NCI-H2107 (cell line): ENCODE measurements at places on chromosomes 2 and 18.

DNA sequence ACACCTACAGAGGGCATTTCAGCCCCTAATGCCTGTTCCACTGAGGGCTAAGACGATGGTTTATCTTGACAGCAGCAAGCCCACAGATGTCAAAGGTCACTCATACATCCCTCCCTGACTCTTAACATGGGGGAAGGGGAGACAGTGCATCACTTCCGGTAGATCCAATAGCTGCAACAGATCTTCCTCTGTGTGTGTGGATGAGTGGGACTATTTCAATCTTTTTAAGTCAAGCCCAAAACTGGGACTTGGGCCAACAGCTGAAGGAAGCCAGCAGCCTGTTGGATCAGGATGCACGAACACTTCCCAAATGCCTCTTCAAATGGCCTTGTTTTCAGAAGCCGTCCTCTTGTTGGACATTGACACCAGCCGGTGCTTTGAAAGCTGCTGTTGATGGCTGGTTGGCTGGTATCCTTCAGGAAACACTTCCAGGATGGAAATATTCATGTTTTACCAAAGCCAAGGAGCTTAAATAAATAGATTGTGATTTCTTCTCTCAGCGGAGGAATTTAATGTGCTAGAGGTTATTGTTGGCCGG lies 59.2 kb downstream of the IL1R2 start:
- DNase-seq: no peak

GRCh38 chr18:78072375-78072774 lies 822.7 kb downstream of the GALR1 start:
- no peak for DNase-seq

DNA sequence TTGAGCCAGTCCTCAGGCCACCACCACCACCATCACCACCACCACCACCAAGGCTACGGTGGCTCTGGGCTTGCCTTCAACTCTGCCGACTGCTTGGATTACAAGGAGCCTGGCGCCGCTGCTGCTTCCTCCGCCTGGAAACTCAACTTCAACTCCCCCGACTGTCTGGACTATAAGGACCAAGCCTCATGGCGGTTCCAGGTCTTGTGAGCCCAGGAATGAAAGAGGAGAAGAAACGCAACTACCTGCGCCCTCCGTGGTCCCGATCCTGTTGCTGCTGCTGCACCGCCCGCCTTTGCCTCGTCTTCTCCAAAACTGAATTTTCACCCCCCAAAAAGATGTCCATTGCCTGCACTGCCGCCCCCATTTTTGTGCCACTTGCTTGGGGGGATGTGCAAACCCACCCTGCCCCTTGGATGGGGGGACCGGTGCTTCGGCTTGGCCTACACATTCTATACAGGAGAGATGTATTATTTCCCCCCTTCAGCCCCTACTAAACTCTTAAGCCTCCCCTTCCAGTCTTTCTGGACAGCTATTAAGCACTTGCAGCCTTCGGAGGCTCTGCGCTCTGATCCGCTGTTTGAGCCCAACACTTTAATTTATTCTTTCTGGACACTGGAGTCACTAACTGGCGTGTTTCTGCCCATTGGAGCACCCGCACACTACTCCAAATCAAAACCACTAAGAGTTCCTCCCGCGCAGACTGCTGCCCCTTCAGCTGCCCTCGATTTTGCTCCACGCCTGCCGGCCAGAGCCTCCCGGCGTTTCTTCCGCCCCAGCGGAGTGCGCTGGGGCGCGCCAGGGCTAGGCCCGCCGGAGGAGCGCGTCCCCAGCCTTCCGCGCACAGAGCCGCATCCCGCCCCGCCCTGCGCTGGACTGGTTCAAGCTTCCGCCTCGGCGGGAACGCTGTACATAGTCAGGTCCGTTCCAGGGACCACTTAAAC lies 5.7 kb downstream of the OTX1 start:
- DNase-seq: no peak

GRCh38 chr2:230830428-230830827 lies 34.3 kb upstream of the ITM2C start:
- DNase-seq: no peak

DNA sequence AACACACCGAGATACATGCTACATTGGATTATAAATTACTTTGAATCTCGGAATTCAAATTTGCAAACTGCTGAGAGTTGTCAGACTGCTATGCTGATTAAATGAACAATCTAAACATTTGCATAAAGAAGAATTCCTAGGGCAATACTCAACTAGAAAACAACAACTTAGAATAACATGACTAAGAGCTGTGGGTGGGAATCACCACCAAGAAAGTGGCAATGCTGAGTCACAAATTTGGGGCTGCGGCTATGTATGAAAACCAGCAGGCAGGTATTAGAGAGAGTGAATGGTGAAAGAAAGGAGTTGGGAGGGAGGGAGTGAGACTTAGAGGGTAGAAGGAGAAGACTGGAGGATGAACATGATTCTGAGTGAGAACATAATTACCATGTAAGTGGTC lies 559.5 kb downstream of the PIK3C3 start:
- DNase-seq: no peak

DNA sequence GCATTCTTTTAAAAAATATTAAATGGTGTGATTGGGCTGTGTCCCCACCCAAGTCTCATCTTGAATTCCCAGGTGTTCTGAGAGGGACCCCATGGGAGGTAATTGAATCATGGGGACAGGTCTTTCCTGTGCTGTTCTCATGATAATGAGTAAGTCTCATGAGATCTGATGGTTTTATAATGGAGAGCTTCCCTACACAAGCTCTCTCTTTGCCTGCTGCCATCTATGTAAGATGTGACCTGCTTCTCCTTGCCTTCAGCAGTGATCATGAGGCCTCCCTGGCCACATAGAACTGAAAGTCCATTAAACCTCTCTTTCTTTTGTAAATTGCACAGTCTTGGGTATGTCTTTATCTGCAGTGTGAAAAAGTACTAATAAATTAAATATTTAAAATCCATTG lies 10.3 kb downstream of the PPM1B start:
- no peak for DNase-seq

DNA sequence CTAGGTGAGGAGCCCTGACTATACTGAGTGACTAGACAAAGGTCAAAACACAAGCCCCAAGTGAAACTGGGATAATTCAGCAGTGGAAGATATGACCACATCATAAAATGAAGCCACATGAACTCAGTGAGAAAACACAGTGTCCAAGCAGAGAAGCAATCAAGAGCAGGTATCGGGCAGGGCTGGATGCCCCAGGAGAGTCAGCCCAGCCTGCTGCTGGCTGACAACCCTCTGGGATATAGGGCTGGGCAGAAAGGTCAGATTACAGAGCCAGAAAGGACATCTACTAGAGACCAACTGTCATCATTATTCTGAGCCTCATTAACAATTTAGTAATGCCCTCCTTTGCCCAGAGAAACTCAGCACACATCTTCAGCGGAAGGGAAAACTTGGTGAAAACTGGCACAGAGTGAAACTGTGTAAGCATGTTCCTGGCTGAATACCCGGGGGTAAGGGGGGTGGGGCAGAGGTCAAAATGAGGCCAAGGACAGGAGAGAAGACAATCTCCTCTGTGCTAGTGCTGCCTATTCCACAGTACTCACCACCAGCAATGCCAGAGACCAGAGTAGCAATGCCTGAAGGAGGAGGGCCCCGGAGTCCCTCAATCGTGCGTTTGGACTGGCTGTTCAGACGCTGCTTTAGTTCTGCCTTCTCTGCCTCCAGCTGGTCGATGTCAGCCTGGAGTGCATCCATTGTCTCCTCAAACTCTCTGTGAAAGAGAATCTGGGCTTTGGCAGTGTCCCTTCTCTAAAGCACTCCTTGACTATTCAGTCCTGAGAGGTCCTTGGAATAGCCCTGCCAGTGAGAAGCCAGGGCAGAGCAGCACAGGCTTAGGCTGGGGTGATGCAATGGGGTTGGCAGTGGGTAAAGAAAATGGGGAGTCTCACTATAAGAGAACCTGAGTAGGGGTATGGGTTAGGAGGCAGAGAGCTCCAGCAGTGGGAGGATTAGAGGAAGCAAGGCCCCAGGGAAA lies 15.3 kb downstream of the DCTN1 start:
- DNase-seq: no peak

DNA sequence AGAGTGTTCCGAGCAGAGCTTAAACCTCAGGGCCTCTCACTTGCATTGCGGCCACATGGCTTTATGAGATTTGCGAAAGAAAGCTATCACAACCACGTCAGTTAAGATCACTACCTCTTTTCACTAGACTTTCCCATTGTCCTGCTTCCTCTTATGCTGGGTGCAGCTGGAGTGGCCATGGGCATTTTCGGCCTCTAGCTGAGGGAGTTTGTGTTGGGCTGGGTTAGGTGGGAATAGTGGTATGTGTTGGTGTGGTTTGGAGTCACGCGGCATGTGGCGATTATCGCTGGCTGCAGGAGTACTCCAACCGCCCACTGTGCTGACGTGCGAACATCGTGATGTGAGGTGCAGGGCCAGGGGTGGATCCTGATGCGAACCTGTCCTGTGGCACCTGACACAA lies 27.1 kb downstream of the RALB start:
- no peak for DNase-seq

- DNase-seq: no peak
These were observed 33.9 kb upstream of the GLS start for GRCh38 chr2:190846746-190847145.

DNA sequence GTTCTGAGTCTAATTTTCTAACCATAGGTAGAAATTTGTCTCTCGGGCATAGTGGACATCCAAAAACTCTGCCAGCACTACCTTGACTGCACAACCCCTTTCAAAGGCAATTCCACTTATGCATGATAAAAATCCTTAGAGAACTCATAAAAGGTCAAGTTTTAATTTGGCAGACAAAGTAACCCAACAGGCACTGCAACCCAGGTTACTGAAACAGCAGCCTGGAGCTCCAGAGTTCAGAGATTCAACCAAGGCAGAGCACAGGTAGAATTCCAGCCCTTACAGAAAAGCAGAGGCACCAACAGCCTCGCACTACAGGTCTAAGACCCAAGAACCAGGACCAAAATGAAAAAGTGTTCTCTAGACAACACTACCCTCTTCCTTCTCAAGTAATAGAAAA lies 1.8 kb downstream of the DTNB start:
- DNase-seq: no peak

- DNase-seq: peak; percentile 13
These were observed 187.5 kb downstream of the TWIST2 start for GRCh38 chr2:239035361-239035814.

DNA sequence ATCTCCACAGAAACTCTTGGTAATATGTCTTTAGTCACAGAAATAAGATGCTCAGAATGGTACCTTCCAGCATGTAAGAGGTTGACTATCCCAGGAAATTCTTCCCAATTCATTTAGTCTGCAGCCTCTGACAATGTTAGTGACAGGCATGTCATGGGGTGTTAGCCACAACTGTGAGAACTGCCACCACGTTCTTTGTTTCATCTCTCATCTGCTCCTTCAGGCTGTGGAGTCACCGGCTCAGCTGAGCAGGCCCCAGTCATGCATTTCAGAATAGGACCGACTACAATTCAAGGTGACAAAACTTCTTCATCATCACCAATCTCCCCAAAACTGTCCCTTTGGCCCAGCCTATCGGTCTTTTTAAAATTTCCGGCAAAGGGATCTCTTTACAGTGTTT lies 167.5 kb downstream of the AKAIN1 start:
- no peak for DNase-seq

- DNase-seq: no peak
These were observed 27.8 kb downstream of the GLI2 start for GRCh38 chr2:120763508-120763907.

DNA sequence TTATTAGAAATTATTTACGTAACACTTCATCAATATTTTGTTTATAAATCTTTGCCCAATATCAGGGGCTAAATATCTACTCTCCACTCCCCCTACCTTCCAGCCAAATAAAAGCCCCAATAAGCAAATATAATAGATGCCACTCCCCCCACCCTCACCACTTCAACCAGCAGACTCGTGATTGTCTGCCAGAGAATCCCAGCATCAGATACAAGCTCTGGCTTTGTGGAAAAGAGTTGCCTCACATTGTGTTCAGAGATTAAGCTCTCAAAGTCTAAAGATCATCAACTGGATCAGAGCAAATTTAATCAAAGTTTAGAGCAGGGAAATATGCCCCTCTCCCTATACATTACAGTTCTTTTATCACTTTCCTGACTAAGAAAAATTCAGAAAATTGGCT lies 39.5 kb downstream of the AOX1 start:
- DNase-seq: no peak

GRCh38 chr2:102735416-102736109 lies 26.3 kb upstream of the TMEM182 start:
- peak; percentile 21 for DNase-seq
